ENCODE measurements at places on chromosomes 7 and 10.

DNA sequence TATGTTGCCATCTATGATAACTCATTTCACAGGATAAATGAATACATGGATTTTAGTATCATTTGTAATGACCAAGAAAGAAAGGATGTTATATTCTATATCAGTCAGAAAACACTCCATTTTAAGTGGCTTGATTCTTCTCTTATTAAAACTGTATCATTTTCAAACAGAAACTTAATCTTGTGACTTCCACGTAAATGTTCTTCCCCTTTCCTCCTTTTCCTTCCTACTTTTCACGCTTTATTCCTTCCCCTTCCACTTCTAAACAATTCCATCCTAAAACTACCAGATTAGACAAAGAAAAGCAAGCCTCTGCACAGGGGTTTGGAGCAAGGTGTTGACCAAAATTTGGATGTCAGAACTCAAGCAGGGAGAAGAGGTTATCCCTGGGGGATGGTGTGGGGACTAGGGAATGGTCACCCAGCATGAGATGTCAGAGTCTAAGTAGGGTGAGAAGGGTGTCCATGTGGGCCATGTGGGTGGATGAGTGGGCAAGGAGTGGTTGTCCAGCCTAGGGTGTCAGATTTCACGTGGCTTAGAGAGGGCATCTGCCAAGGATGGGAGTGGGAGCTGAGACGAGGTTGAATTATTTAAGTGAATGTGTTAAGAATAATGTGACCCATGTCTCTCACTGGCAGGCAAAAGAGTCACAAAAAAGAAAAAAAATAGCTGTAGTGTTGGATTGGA lies 5.0 kb upstream of the GSAP start:
- no peak for DNase-seq

- no peak for DNase-seq
These were observed 49.9 kb downstream of the ANK3 start for GRCh38 chr10:60339757-60340156.

DNA sequence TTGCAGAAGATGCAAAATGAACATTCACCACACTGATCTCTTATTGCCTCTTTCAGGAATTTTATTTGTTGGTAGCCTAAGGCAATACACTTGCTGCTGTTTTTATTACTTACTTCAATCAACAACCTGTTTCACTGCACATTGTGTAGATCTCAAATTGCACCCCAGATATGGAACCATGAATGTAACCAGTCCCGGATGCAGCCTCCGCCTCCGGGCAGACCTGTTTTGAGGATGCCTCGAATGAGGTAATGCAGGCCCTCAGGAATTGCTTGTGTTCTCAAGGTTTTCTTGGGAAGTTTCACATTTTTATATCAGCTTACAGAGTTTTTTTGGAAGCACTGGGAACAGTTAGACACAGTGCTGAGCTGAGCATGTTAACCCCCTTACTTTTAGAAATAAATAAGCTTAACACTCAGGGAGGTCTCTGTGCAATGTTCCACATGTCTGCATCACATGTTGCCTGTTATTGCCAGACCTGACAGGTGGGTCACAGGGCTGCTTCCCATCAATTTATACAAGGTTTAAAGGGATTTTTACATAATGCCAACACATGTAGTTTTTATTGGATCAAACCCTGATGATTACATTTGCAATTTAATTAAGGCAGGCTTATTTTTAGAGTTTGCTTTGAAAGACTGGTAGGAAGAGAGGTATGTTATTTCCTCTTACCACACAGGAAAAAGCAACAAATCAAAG lies 193.1 kb upstream of the POM121L12 start:
- no peak for DNase-seq

GRCh38 chr7:66883716-66884115 lies 37.3 kb upstream of the TMEM248 start:
- no peak for DNase-seq

Data from stimulated activated CD8-positive, alpha-beta memory T cell treated with anti-CD3 and anti-CD28 coated beads, Interleukin-2, amount 100 ng/mL, for 1 hour (primary cell).